OCI-LY7 (cell line): ENCODE measurements at places on chromosomes 2 and 18. TPM values are rescaled to one million over a fixed set of nuclear protein-coding genes. Genes with fewer than 3 reads are reported as not detected.

NXPH2 gene
- not detected in 2 replicates for total RNA-seq

STAT4 gene
- not detected in 2 replicates for total RNA-seq

TMEM198 gene
- 6.1 and 6.6 TPM in 2 replicates for total RNA-seq

TMEM178A gene
- 0.38 and 0.52 TPM in 2 replicates for total RNA-seq

COL6A3 gene
- total RNA-seq = not detected in 2 replicates

AQP12B gene
- total RNA-seq = not detected in 2 replicates

EPB41L3 gene
- not detected in 2 replicates for total RNA-seq

ADCYAP1 gene
- total RNA-seq = not detected in 2 replicates

GPR155 gene
- 0.96 and 1.9 TPM in 2 replicates for total RNA-seq

DCDC2C gene
- not detected in 2 replicates for total RNA-seq

ITPRIPL1 gene
- 7.1 and 8.1 TPM in 2 replicates for total RNA-seq

TMEM214 gene
- total RNA-seq = 78.6 and 79.3 TPM in 2 replicates

TNFRSF11A gene
- total RNA-seq = not detected in 2 replicates

LIMS4 gene
- 0.57 and 1.2 TPM in 2 replicates for total RNA-seq
